ENCODE measurements at places on chromosomes 3 and 15.

DNA sequence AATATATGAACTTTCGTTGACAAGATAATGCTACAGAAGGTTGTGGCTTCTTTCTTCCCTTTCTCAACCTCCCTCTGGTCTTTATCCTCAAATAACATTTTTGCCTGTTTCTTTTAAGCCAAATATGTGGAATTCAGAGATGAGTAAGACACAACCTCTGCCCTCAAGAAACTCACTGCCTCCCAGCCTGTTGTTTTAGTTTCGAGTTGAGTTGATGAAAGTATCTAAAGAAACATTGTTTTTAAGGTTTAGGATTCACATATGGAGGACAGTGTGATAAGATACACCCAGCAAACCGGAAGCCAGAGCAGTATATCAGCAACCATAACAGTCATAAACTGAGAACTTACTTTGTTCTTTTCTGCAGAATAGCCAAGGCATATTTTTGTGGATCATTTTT is 218.6 kb downstream of the THSD4 start:
- peak; percentile 39 for DNase-seq

GRCh38 chr15:38524156-38524555 is 40.5 kb downstream of the RASGRP1 start:
- DNase-seq: no peak

GRCh38 chr3:172541945-172542488 is 18.8 kb upstream of the TNFSF10 start:
- DNase-seq: no peak

DNA sequence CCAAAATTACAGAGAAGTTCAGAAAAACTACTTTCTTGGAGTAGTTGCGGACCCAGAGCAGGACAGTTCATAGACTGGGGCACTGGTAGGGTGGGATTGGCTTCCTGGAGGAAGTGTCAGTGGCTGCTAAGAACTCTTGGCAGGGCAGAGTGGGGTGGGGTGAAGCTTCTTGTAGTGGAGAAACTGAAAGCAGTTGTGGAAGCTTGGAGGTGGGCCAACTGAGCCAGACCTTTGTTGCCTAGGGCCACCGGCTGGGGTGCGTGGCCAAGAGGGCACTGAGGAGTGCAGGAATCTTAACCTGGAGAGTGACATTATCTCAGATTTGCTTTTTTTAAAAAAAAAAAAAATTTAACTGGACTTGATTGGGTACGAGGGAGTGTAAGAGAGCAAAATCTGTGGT is 3.1 kb downstream of the KAT2B start:
- DNase-seq: peak; percentile 45

- DNase-seq: no peak
Measured at GRCh38 chr3:141229132-141229531, 2.5 kb upstream of the PXYLP1 start.

GRCh38 chr15:46525984-46526725 is 891.3 kb downstream of the SQOR start:
- DNase-seq: no peak

DNA sequence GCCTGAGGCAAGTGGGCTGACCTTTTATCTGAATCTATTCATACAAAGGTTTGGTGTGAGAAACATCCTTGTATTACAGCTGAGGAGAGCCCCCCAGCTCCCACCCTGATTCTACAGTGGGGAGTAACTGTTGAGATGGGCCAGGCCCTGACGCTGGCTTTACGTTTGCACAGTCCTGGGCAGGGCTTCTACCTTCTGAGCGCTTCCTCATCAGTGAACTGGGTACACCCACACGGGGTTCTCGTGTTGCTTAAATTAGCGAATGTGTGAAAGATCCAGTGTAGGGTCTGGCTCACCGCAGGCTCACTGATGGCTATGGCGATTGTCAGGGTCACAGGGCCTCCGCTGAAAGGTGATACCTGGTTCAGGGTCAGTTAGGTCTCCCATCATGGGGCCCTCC is 7.3 kb upstream of the GHRL start:
- DNase-seq: no peak

GRCh38 chr3:15324379-15324808 is 8.0 kb downstream of the SH3BP5 start:
- no peak for DNase-seq

- DNase-seq: no peak
Measured at GRCh38 chr3:58386626-58387365, 46.8 kb downstream of the PDHB start.

DNA sequence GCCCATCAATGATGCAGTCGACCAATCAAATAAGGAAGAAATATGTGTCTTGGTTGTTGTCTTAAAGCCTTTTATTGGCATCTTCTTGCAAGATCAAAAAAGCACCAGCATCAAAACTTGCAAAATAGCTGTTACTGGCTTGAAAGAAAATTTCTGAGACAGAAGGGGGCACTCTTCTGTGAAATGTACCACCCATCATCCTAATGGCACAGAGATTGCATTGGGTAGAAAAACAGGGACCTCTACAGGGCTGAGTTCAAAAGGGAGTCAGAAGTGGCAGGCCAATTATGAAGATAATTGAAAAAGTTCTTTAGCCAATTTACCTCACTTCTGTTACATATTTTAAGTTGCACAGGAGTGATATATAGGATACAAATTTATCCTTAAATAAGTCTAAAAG is 122.3 kb upstream of the GPR149 start:
- no peak for DNase-seq

DNA sequence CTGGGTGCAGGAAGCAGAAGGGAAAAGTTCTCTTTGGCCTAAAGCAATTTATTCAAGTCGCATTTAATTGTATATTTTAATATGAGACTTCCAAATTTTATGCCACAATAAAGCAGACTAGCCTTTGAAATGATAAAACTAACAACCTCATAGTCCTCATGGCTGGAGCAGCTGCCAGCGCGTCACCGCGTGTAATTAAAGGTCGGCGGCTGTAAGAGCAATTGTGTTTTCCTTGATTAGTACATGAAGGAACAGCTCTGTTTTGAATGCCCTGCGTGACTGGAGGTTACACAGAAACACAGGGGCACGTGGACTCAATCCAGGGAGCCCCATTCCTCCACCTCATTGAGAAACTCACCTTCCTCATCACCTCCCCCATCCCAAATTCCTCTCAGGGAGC is 10.1 kb upstream of the LRRC15 start:
- no peak for DNase-seq

- DNase-seq: no peak
Measured at GRCh38 chr3:149186219-149186618, 35.4 kb downstream of the CP start.

- DNase-seq: no peak
Measured at GRCh38 chr3:34323517-34323916, 525.1 kb downstream of the PDCD6IP start.

DNA sequence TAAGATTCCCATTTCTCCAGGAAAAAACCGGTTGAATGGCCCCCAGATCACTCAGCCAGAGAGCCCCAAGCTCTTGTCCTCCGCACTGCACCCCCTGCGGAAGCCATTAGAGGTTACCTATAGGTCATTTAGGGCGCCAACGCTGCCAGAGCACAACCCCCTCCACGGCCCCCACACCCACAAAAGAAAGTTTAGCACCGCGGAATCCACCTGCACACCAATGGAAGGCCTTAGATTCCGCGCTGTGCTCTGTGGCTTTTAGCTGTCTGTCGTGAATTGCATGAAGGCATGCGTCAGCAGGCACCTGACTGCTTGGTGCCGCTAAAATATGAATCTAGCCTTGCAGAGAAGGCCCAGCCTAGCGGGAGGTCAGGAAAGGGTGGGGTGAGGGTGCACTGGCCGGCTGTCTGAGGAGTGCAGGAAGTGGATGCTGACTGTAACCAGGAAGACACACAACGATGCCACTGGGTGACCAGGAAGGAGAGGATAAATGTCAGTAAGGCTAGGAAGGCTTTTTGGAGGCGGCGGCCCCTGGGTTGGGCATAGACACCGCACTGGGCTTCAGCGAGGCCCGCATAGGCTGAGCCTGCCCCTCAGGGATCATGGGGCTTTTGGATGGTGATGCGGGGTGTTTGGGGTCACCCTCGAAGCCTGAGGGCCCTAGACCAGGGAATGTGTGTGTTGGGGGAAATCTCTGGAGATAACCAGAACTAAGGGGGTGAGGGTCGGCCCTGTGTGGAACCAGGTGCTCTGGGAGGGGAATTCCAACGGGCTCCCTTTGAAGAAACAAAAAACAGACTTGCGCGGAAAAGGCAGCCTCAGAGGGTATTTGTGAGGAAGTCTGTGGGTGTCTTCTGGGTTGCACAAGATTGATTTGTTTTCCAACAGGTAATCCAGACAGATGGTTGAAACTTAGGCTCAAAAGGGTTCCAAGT is 976 bp upstream of the NUP210 start:
- peak; percentile 87 for DNase-seq

- DNase-seq: no peak
Measured at GRCh38 chr3:45011756-45012508, 14.2 kb upstream of the CLEC3B start.

GRCh38 chr3:127034195-127034989 is 51.5 kb downstream of the PLXNA1 start:
- DNase-seq: no peak

- no peak for DNase-seq
Measured at GRCh38 chr3:172334671-172335207, 113.5 kb downstream of the GHSR start.

GRCh38 chr3:98788651-98789050 is 25.5 kb downstream of the ST3GAL6 start:
- DNase-seq: no peak

DNA sequence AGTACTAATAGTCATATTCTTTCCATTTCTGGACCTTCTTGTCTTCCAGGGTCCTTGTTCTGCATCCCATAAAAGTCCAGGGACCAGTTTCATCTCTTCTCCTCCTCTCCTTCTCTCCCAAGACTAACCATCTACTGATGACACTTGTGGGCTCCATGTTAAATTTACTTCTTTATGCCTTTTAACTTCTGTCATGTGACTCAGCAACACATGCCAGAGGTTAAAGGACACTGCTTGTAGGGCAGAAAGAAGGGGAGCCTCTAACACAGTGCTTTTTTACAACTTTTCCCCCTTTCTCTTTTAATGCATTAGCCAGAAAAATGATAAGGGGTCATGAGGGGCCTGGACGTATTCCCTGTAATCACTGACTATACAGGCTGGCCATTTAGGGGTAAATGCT is 10.0 kb downstream of the SH3GL3 start:
- no peak for DNase-seq

GRCh38 chr15:92650256-92650655 is 5.3 kb downstream of the FAM174B start:
- DNase-seq: no peak

DNA sequence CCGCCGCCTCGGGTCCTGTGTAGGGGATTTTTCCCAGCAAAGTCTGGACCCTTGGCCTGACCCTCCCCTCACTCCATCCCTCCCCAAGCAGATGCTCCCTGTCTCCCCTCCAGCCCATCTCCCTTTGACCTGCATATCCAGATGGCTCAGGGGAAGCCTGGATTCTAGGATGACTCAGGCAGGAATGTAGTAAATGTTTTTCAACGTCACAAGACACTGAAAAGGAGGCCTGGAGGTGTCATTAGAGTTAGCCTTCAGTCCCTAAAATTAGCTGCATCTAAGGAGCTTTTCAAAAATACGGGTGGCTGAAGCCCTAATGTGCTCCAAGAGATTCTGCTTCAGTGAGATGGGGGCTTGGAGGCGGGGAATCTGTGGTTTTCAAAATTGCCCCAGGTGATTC is 7.2 kb downstream of the ACAN start:
- DNase-seq: no peak

GRCh38 chr3:121794264-121794983 is 40.4 kb downstream of the IQCB1 start:
- no peak for DNase-seq

- no peak for DNase-seq
Measured at GRCh38 chr3:133610031-133610430, 36.5 kb downstream of the CDV3 start.

DNA sequence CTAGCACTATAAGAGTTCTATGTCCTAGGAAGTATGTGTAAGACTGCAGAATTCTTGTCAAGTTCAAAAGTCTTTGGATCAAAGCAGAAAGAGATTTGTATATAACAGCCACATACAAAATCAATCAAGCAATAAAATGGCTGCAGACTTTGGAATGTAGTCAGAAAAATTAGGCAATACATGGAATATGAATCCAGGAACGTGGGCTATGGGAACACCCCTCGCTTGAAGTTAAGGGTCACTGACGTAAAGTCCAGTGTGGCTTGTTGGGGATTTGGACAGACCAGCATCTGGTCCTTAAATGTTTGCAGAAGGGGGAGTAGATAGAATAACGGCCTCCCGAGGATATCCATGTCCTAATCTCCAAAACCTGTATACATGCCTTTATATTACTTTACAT is 178.6 kb downstream of the ADAMTS9 start:
- DNase-seq: no peak

GRCh38 chr3:65967451-65967850 is 71.3 kb downstream of the MAGI1 start:
- no peak for DNase-seq

DNA sequence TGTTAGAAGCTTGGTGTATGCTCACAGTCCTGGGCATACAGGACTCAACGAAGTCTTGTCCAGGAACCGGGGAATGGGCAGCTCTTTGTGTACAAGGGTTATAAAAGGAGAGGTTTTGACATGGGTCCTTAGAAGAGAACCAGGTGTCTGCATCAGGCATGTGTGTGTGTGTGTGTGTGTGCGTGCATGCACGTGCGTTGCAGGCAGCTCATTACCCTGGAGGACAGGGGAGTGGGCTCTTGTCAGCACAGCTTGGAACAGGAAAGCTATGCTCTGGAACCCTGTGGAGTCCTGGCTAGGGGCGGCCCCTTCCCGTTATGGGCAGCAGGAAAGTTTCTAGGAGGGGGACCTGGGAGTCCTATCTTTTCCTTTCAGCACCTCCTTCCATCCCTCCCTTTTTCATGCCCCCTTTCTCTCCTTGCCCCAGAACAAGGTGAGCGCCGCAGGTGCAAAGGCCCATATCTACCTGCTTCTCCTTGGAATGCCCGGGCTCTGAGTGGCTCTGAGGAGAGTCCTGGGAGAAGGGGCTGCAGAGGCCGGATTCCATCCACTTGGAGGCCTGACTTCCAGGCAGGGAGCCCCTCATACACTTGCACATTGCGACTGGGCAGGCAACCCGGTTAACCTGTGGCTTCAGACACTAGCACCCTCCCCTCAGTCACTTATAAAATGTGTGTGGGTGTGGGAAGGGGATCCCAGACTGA is 33.9 kb upstream of the LCTL start:
- DNase-seq: no peak

DNA sequence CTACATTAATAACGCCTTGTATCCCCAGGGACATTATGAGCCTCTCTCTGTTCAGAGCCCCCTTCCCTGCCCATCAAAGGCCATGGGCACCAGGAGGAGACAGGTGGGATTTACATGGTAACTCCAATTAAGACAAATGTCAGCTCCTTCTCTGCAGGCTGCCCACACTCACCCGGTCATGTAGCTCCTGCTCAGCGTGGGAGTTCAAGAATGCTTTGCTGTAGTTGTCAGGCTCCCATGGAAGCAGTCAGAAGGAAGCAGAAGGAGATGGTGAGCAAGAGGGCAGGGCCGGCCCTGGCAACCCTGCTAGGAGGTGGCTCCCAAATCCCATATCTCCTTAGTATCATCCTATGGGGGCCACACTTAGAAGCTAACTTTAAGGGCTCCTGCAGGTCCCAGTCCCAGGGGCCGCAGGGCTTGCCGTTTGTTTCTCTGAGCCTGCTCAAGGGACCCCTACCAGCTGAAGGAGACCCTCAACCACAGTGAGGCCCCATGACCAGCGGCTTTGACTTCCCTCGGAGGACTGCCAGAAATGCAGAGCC is 218.4 kb upstream of the TLE3 start:
- DNase-seq: no peak
